ENCODE measurements at places on chromosomes 7 and 10. TPM values are rescaled to one million over a fixed set of nuclear protein-coding genes. Genes with fewer than 3 reads are reported as not detected.

The AGAP9 gene
- total RNA-seq, result 4.3 TPM

The MARVELD1 gene
- total RNA-seq, result 34.7 TPM

The OPN1SW gene
- not detected for total RNA-seq

The A1CF gene
- 0.11 TPM for total RNA-seq

The CCL24 gene
- not detected for total RNA-seq

The CNTNAP2 gene
- total RNA-seq, result 0.69 TPM

The CUZD1 gene
- total RNA-seq, result 0.72 TPM

The LRRTM3 gene
- not detected for total RNA-seq

The CRYGN gene
- not detected for total RNA-seq

The EN2 gene
- 5.5 TPM for total RNA-seq

The PON1 gene
- total RNA-seq, result not detected

The C7orf57 gene
- 0.32 TPM for total RNA-seq

The ZCWPW1 gene
- total RNA-seq, result 0.66 TPM

The CCDC172 gene
- not detected for total RNA-seq

The GPNMB gene
- total RNA-seq, result 26.3 TPM

The DEPP1 gene
- total RNA-seq, result 2.9 TPM

The RBM33 gene
- total RNA-seq, result 43.9 TPM
